ENCODE measurements at places on chromosomes 5 and 9. TPM values are rescaled to one million over a fixed set of nuclear protein-coding genes. Genes with fewer than 3 reads are reported as not detected.

- no peak for ATAC-seq
These were observed 10.3 kb upstream of the DOCK2 start for GRCh38 chr5:169626779-169627178.

- ATAC-seq: no peak
These were observed 25.2 kb upstream of the BASP1 start for GRCh38 chr5:17192191-17192590.

TLN1 gene
- total RNA-seq: 139 TPM

DNA sequence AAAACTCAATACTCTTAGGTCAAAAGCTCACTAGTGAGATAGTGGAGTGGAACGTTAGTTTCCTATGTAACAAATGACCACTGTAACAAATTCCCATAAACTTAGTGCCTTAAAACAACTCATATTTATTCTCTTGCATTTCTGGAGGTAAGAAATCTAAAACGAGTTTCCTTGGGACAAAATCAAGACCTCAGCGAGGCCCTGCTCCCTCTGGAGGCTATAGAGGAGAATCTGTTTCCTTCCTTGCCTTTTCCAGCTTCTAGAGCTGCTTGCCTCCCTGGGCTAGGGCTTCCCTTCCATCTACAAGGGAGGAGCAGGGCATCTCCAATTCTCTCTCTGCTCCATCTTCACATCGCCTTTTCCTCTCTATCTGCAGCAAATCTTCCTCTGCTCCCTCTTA lies 32.0 kb downstream of the SEMA5A start:
- no peak for ATAC-seq

DNA sequence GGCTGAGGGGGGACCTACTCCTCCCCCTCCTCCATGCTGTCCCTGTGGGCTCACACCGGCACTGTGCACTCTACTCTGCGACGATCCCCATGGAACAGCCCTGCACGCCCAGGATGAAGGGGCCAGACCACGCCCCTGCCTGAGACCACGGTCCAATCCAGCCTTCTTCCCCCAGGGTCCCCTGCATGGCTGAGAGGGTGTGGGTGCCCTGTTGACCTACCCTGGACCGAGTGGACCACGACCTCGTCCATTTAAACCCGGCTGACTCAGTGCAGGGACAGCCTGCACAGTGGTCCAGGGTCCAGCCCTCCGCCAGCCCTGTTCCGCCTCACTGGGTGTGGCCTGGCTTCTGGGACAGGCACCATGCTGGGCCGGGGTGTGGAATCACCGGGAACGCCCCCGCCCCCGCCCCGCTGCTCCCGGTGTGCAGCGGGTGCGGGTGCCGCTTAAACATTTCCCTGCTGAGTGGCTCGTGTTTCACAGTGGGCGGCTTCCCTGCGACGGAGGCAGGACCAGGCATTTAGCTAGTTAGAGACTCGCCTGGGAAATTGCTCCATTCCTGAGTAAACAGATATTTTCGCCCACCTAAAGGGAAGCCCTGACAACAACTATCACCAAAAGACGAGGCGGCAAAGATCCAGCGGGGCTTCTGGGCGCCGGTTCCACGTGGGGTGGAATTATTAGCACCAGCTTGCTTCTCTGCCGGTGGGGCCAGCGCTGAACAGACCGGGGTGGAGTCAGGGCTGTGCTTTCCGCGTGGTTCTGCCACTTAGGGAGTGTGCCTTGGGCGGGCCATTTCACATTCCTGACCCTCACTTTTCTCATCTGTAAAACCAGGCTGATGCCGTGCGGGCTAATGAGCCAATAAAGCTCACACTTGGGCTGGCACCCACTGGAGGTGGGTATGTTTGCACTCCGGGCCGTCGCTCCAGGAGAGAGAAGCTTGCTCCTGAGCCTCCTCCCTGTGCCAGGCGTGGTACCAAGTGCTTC lies 22.6 kb downstream of the DBH start:
- peak; percentile 91 for ATAC-seq

- ATAC-seq: no peak
These were observed 203.1 kb upstream of the PPP1R2B start for GRCh38 chr5:156647034-156647451.

GRCh38 chr5:9498541-9499497 lies 47.1 kb downstream of the SEMA5A start:
- ATAC-seq: no peak

- ATAC-seq: no peak
These were observed 48.4 kb downstream of the GALNT10 start for GRCh38 chr5:154238776-154239481.

DNA sequence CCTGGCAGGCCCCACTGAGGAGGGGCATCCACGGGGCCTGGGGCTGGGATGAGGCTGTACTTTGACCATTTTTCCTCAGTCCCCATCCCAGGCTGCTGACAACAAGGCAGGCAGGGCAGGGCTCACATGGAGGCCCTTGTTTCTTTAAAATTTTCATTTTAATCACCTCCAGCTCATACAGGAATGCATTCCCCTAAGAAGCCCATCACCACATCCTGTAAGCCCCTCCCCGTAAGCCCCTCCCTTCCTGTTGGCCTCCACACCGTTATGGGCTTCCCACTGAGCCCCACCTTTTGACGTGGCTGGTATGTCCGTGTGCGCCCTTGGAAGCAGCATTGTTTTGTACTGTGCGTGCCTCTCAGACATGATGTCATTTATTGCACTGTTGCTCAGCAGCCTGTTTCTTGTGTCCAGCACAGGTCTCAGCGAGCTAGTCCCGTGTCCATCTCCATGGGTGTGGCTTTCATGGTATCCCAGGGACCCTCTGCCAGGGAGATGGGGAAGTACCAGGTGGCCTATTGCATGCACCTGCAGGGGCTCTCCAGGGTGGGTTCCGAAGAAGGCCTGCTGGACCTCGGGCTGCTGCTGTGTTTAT lies 22.4 kb downstream of the PHF2 start:
- ATAC-seq: peak; percentile 94
